ENCODE measurements at places on chromosomes 13 and 19.

DNA sequence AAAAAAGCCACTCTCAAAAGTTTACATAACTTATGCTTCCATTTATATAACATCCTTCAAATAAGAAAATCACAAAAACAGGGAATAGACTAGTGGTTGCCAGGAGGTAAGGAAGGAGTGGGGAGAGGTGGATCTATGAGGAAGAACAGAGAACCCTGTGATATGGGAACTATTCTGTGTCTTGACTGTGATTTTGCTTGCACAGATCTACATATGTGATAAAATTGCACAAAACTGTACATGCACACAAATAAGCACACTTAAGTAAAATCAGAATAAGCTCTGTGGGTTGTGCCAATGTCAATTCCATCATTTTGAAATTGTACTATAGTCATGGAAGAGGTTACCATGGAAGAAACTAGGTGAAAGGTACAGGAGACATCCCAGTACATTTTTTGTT is 121.6 kb upstream of the SGCG start:
- DNase-seq: no peak

DNA sequence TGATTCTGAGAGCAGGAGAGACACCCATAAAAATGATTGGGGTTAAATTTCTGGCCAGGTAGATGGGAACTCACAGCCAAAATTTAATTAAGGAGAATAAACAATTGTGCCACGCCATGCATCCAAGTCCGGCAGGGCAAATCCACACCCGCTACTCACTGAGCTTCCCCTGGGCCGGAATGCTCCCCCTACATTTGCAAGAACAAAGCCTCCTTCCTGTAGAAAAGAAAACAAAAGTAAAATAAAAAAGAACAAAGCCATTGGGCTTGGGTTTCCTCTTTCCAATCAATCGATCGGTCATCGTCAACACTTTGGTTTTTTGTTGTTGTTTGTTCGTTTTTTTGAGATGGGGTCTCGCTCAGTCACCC is 30.2 kb upstream of the TFDP1 start:
- no peak for DNase-seq

GRCh38 chr13:85314686-85315085 is 484.5 kb downstream of the SLITRK6 start:
- no peak for DNase-seq

GRCh38 chr19:2059422-2060201 is 8.6 kb upstream of the MKNK2 start:
- DNase-seq: no peak
